Activated CD4-positive, alpha-beta T cell treated with anti-CD3 and anti-CD28 coated beads, Interleukin-2, amount 10 ng/mL, durations not matched to agents 7 days and 5 days (primary cell): ENCODE measurements at places on chromosomes 12 and 14.

DNA sequence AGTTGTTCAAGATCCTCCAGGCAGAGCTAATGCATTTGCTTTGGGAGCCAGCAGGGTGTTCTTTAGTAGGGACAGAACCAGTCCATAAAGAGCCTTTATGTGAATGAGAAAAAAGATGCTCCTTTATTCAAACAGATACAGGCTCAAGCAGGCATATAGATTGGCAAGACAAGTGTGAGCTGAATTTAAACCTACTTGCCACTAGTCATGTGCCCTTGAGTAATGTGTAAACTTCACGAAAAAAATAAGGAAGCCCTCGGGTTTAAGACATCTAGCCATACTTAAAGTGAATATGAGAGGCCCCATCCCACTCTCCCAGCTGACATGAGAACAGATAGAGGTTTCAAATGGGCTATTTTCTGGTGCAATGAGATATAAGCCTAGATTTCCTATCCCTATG lies 43.1 kb upstream of the STRAP start:
- no peaks in the 10 kb centered on the region for H3K36me3 ChIP-seq
- no peaks in the 10 kb centered on the region for H3K4me1 ChIP-seq
- H3K27me3 ChIP-seq = peaks cover 11% of the 10 kb centered on the region

DNA sequence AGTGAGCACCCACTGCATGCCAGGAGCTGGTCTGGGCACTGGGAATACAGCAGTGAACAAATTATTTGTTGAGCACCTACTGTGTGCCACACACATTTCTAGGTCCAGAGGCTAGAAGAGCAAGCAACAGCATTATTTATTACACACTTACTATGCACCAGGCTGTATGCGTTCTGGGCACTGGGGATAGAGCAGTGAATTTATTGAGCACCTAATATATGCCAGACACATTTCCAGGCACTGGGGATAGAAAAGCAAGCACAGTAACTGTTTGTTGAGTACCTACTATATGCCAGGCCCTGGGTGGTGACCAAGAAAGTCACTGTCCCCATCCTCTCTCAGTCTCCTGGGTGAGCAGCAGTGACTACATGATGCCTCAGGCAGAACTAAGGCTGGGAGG lies 107.5 kb upstream of the NCOR2 start:
- H3K4me1 ChIP-seq = no peaks in the 10 kb centered on the region
- H3K27me3 ChIP-seq = no peaks in the 10 kb centered on the region
- H3K4me3 ChIP-seq = no peak overlapping the region
- no peak overlapping the region for H3K27ac ChIP-seq
- no peaks in the 10 kb centered on the region for H3K36me3 ChIP-seq
- DNase-seq = no peak

GRCh38 chr14:83151571-83151970 lies 1617.9 kb upstream of the SEL1L start:
- no peak for DNase-seq
- H3K36me3 ChIP-seq = no peaks in the 10 kb centered on the region
- H3K27ac ChIP-seq = no peak overlapping the region
- H3K4me3 ChIP-seq = no peak overlapping the region
- no peaks in the 10 kb centered on the region for H3K27me3 ChIP-seq

DNA sequence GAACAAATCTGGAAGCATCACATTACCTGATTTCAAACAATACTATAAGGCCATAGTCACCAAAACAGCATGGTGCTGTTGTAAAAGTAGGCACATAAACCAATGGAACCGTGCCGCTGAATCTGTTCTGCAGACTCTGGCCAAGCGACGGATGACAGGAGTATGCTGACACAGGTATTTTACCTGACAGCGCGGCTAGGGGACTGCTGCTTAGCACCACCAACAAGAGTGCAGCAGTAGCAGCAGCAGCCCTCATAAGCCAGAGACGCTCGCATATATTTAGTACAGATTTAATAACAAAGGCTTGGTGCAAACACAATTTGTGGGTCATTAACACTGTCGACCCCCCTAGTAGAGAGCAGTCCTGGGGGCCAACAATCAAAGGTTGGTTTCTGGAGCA lies 677.6 kb upstream of the LMO3 start:
- no peaks in the 10 kb centered on the region for H3K4me1 ChIP-seq
- no peak overlapping the region for H3K27ac ChIP-seq
- no peaks in the 10 kb centered on the region for H3K36me3 ChIP-seq
- no peaks in the 10 kb centered on the region for H3K27me3 ChIP-seq
- DNase-seq = no peak

- H3K4me1 ChIP-seq = peaks cover 57% of the 10 kb centered on the region
- H3K4me3 ChIP-seq = peak overlapping the region; percentile 88
- peak overlapping the region; percentile 93 for H3K27ac ChIP-seq
- peaks cover 40% of the 10 kb centered on the region for H3K36me3 ChIP-seq
- peaks cover 6% of the 10 kb centered on the region for H3K27me3 ChIP-seq
- peak; percentile 44 for DNase-seq
These were observed 677 bp downstream of the ATP2A2 start for GRCh38 chr12:110281549-110282299.
